NCI-H69 (cell line): ENCODE measurements at places on chromosomes 2 and 18.

- no peak for DNase-seq
These were observed 15.0 kb downstream of the NGEF start for GRCh38 chr2:232997749-232998665.

GRCh38 chr2:188293601-188294351, 2.1 kb downstream of the GULP1 start:
- peak; percentile 93 for DNase-seq

- peak; percentile 71 for DNase-seq
These were observed 104.6 kb downstream of the ITGB1BP1 start for GRCh38 chr2:9318461-9319337.

DNA sequence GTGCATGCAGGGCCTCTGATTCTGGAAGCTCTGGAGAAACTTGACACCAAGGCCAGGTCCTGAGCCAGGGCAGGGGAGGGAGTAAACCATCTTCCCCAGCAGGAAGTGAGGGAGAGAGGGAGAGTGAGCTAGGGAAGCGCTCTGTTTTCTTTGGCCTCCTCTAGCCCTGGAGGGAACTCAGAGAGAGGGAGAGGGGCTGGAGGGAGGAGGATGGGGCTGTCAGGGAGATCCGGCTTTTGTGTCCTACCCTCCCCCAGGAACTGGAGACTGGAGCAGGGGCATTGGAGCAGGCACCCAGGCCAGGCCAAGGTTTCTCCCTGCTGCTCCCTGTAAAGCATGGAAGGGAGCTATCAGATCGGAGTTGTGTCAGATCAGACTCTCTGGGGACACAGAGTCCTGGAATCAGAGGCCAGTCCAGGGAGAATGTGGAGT, 22.7 kb upstream of the PKDCC start:
- DNase-seq: peak; percentile 19

GRCh38 chr2:14910654-14911053, 278.1 kb downstream of the LRATD1 start:
- DNase-seq: no peak

DNA sequence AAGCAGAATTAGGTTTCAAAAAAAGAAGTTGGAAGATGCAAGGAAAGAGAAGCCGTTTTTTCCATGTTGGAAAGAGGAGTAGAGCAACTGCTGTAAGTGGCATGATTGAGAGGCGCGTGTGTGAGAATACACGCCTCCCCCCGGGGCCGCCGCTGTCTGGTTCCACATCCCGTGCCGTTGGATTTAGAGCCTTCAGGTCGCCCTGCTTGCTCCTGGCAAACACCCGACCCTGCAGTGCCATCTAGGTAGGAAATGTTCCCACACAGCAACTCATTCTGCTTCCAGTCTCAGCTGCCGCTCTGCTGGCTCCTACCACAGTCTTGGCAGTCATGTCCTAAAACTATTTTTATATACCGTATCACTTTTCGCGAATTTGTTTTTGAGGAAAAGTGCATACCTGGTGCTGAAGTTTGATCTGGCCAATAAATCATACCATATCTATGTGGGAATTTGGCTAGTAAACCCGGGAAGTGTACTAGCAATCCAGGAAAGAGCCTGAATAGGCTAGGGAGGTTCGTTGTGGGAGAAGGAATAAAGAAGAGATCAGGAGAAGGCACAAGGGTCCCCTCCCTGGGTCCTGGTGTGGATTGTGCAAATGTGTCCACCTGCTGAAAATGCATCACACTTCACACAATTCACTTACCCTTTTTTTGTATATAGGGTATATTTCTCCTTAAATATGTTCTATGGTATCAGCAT, 372.7 kb downstream of the FBXO15 start:
- peak; percentile 89 for DNase-seq

GRCh38 chr18:49618742-49619681, 57.2 kb downstream of the LIPG start:
- no peak for DNase-seq

DNA sequence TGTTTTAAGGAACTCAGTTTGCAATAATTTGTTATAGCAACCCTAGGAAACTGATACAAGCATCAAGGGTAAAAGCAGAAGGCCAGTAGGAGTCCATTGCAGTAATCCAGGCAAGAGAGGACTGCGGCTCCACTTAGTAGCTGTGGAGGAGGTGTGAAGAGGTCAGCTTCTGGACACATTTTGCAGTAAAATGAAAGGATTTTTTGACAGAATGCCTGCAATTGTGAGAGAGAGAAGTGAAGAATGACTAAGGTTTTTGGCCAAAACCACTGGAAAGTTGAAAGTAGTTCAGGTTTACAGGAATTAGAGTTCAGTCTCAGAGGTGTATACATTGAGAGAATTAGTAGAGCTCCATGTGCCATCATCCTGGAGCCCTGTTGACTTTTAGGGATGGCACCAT, 129.5 kb downstream of the RHBDD1 start:
- no peak for DNase-seq

GRCh38 chr2:82283075-82283474, 1978.5 kb upstream of the LRRTM1 start:
- DNase-seq: no peak
